NCI-H774 (cell line): ENCODE measurements at places on chromosomes 6 and 20.

GRCh38 chr6:28947831-28948270 is 24.1 kb upstream of the TRIM27 start:
- no peak for DNase-seq

DNA sequence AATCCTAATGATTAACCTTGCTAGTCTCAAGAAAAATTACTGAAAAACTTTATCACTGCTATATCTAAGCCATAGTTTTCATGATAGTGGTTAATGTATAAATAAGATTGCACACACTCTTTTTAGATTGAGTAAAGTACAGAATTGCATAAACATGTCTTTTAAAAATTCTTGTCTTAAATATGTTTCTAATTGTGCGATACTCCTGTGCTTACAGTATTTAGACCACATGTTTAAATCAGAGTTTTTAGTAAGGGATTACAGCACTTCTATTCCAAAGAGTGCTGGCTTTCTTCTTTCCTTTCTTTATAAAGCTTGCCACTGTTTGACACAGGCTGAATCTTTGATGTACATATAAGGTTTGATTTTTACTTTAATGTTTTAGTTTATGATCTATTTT is 36.8 kb upstream of the RGS17 start:
- DNase-seq, result no peak

DNA sequence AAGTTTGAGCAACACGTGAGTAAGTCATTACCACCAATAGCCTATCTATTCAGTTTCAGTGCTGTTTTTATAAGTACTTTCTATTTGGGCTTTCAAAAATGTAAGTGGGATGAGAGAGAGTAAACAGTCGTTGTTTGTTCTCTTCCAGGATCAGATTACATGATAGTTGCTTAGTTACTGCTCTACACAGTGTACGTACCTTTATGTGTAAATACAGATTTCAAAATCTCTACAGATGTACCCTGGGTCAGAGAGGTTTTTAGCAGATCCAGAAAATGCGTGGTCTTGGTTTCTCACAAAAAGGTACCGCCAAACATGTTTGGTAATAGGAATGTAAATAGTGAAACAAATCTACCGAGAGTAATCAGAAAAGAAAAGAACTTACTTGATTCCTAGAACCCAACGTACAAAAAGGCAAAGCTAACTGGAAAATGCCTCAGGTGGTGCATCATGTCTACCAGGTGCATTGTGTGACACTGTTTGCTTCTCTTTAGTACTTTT is 421.1 kb downstream of the BCKDHB start:
- peak; percentile 93 for DNase-seq

- no peak for DNase-seq
These were observed 238.5 kb upstream of the HS3ST5 start for GRCh38 chr6:114581293-114581692.

- no peak for DNase-seq
These were observed 70.2 kb downstream of the CDH4 start for GRCh38 chr20:61322151-61322865.

DNA sequence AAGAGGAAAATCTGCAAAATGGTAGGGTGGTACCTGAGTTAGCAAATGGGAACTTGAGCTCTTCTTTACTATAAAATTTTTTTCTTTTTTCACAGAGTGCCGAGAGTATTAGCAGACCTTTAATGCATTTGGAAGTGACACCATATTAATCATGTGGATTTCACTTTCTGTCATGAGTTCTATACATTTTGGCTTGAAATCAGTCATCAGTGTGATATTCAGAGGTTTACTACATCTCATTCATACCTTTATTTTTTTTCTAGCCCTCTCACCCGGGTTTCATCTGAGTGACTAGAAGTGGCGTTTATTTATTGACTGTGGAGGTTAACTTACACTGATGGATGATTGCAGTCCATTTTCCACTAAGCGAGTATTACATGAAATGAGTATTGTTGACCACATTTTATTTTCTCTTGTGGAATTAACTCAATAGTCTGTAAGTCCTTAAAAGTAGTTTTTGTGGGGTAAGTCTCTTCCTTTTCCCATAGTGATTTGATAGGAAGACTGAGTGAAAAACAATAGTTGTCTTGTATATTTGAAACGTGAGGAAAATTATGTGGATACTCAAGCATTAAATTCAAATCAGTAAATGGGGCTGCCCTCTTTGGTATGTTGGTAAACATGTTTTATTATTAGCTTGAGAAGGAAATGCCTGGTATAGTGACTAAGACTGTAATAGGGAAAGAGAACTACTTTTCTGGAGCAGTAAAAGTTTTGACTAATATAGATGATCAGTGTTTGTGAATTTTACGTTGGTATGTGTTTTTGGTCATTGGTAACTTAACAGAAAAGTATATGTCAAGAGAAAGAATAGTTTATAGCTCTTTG is 55.5 kb downstream of the JARID2 start:
- no peak for DNase-seq

GRCh38 chr6:149217466-149217888 is 100.0 kb upstream of the TAB2 start:
- DNase-seq, result no peak

DNA sequence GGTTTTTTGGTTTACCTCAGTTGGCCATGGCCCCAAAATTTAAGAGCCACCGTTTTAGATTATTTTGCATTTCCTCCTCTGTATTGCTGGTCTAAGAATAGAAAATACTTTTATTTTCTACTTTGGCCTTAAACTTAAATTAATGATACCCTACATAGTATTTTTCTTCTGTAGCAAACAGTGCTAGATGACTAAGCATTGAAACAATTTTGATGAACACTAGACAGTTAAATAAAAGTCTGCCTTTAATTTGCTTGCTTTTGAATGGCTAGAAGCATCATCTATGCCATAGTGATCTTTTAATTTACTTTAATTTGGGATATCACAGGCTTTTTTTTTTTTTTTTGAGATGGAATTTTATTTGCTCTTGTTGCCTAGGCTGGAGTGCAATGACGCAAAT is 106.4 kb downstream of the CD109 start:
- DNase-seq, result no peak

- DNase-seq, result no peak
These were observed 105.0 kb upstream of the LAMP5 start for GRCh38 chr20:9409352-9409751.

DNA sequence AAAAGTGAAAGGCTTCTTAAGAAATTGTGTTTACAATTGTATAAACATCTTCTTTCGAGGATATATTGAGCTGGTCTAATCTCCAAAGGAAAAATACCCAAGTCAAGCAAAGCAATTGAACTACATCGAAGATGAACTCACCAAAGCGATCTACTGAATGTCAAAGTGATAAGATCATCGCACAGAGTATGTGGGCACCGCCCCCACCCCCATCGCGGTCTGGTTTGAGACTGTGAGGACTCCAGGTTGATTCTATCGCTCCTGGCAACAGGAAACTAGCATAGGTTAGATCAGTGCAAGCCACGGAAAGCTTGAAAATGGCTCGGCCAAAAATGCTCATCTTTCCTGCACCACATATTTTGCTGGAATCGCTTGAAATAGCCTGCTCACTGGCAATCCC is 133.2 kb upstream of the RPS6KA2 start:
- DNase-seq, result no peak

DNA sequence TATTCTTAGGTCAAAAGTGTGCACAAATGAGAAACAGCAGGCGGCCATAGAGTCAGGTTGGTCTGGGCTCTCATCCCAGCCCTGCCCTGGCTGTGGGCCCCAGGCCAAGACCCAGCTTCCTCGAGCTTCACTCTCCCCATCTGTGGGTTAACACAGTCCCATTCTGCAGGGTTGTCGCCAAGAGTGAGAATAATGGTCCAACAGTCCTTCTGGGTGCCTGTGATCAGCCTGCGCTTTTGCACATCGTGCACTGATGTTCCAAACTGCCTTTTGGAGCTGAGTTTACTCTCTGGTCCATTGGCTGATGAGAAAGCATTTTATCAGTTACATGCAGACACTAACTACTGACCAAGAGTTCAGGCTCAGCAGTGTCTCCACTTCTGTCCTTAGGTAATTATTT is 82.6 kb downstream of the INSM1 start:
- no peak for DNase-seq

GRCh38 chr20:25288291-25289181 is 40.7 kb downstream of the PYGB start:
- no peak for DNase-seq

DNA sequence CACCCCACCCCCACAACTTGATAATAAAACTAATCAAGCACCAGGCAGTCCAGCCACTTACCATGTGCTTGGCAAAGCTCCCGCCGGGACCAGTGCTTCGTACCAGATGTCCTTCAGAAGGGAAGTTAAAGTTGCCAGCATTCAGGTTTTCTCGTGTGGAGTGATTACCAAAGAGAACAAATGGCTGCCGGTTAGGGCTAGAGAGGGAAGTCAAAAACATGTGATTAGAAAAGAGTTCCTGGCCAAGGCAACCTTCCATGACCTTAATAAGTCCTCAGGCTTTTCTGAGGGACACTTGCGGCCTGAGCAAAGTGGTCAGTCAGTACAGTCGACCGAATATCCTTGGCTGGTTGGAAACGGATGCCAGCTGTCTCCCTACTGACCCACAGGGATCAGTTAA is 67.0 kb downstream of the DNAAF9 start:
- no peak for DNase-seq
